Fibroblast of lung (primary cell): ENCODE measurements at places on chromosomes 2 and 18. TPM values are rescaled to one million over a fixed set of nuclear protein-coding genes. Genes with fewer than 3 reads are reported as not detected.

NOL4 gene
- total RNA-seq = not detected in 2 replicates

DSC1 gene
- total RNA-seq = not detected in 2 replicates

GRCh38 chr2:47903781-47904490 is 2.4 kb downstream of the FBXO11 start:
- H3K36me3 ChIP-seq = no peaks in the 10 kb centered on the region
- peak overlapping the region; percentile 93 for H3K27ac ChIP-seq
- H3K4me1 ChIP-seq = peaks cover 3% of the 10 kb centered on the region
- no peak for DNase-seq

GRCh38 chr18:22739061-22739642 is 194.0 kb upstream of the RBBP8 start:
- H3K4me1 ChIP-seq = no peaks in the 10 kb centered on the region
- H3K36me3 ChIP-seq = no peaks in the 10 kb centered on the region
- H3K27ac ChIP-seq = no peak overlapping the region
- no peak overlapping the region for H3K4me3 ChIP-seq

DNA sequence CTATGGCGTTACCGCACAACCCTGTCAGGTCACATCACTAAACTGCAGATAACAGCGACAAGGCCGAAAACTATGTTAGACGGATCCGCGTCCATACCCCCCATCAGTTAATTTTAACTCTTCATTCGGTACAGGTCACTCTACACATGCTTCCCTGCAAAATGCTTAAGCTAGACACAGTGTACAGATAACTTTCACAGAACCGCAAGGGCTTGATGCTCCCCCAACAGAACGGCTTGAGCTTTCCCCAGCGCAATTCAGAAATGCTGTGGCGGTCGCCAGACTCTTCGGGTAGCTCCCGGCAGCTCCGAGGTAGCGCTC is 283 bp upstream of the RBBP8 start:
- H3K27me3 ChIP-seq = no peaks in the 10 kb centered on the region
- peak overlapping the region; percentile 96 for H3K27ac ChIP-seq
- no peaks in the 10 kb centered on the region for H3K36me3 ChIP-seq
- no peak for DNase-seq
- peak overlapping the region; percentile 76 for H3K4me3 ChIP-seq
- no peaks in the 10 kb centered on the region for H3K4me1 ChIP-seq

UGT1A8 gene
- total RNA-seq = not detected in 2 replicates

- no peak overlapping the region for H3K27ac ChIP-seq
- no peaks in the 10 kb centered on the region for H3K27me3 ChIP-seq
- no peaks in the 10 kb centered on the region for H3K36me3 ChIP-seq
- no peaks in the 10 kb centered on the region for H3K4me1 ChIP-seq
- no peak overlapping the region for H3K4me3 ChIP-seq
These were observed 1708.9 kb upstream of the CELF4 start for GRCh38 chr18:39274535-39274934.

- no peak overlapping the region for H3K27ac ChIP-seq
- H3K4me1 ChIP-seq = no peaks in the 10 kb centered on the region
- H3K4me3 ChIP-seq = no peak overlapping the region
- no peaks in the 10 kb centered on the region for H3K36me3 ChIP-seq
- DNase-seq = no peak
These were observed 425.5 kb downstream of the TSN start for GRCh38 chr2:122180972-122181371.

DNA sequence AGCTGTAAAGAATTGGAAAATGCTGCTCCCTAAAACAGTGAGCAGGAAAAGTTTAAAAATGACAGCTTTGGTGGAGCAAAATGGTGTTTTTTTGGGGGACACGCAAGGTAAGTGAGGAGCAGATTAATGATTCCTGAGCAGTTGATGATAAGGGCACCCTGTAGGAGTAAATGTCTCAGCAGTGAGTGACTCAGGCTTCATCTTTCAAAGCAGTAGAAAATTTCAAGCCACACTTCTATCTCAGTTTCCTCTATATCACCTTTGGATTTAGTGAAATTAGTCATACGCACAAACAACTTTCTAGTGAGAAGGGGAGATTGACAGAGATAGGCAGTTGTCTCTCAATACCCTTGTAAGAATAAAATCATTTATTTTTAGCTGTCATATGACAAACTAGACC is 709.0 kb upstream of the FAM98A start:
- no peaks in the 10 kb centered on the region for H3K27me3 ChIP-seq
- no peak overlapping the region for H3K4me3 ChIP-seq
- H3K4me1 ChIP-seq = no peaks in the 10 kb centered on the region
- H3K36me3 ChIP-seq = no peaks in the 10 kb centered on the region
- H3K27ac ChIP-seq = no peak overlapping the region
- DNase-seq = no peak

GRCh38 chr18:13630716-13631268 is 95.6 kb downstream of the FAM210A start:
- no peak overlapping the region for H3K4me3 ChIP-seq
- no peak for DNase-seq
- H3K27ac ChIP-seq = no peak overlapping the region
- no peaks in the 10 kb centered on the region for H3K27me3 ChIP-seq

GRCh38 chr2:150464270-150464669 is 23.2 kb downstream of the RND3 start:
- peaks cover 2% of the 10 kb centered on the region for H3K36me3 ChIP-seq
- no peaks in the 10 kb centered on the region for H3K27me3 ChIP-seq
- DNase-seq = no peak
- H3K27ac ChIP-seq = no peak overlapping the region
- H3K4me3 ChIP-seq = no peak overlapping the region
- H3K4me1 ChIP-seq = peaks cover 13% of the 10 kb centered on the region

DNA sequence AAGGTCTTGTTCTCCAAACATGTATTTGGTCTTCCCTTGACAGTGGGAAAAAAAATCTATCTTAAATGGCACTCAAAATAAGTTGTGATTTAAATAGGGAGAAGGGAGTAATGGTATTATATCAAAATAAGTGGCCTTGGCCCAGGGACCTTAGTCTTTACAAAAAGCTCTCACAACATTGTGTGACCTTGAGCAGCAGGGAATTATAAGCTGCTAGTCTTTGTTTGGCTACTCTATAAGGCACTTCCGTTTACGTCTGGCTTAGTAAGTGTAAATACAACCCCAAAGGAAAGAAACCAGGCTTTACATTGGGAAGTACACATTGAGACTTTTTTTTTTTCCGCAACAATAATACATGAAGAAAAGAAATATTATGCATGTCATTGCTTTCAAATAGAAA is 734.0 kb upstream of the LINC00305 start:
- H3K27me3 ChIP-seq = no peaks in the 10 kb centered on the region
- no peak overlapping the region for H3K4me3 ChIP-seq
- no peaks in the 10 kb centered on the region for H3K36me3 ChIP-seq
- DNase-seq = no peak

SCYGR4 gene
- not detected in 2 replicates for total RNA-seq

DNA sequence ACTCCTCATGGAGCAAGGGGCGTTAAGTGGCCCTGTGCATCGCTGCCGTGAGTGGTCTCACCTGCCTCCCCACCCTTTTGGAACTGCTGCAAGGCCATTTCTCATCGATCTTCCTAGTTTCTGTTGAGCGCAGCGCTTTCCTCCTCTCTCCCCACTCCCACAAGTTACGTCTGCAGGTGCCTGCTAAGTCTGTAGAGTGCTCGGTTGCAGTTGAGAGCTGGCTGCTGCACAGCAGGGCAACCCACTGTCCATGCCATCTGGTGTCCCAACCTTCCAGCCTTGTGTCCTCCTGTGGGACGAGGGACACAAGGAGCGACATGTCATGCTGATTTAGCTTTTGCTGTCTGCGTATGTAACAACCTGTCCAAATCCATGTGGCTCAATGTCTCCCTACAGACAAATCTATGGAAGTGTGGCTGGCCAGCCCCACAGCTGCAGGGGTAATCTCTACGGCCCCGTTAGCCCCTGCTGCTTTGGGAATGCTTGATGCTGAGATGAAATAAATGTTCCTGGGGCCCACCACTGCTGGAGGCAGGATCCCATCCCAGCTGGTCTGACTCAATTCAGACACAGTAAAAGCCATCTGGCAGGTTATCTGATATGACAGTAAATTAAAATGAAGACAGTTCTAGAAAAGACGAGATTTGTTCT is 68.1 kb upstream of the TCF7L1 start:
- no peak overlapping the region for H3K27ac ChIP-seq
- no peaks in the 10 kb centered on the region for H3K4me1 ChIP-seq
- peaks cover 7% of the 10 kb centered on the region for H3K27me3 ChIP-seq
- H3K36me3 ChIP-seq = no peaks in the 10 kb centered on the region

DNA sequence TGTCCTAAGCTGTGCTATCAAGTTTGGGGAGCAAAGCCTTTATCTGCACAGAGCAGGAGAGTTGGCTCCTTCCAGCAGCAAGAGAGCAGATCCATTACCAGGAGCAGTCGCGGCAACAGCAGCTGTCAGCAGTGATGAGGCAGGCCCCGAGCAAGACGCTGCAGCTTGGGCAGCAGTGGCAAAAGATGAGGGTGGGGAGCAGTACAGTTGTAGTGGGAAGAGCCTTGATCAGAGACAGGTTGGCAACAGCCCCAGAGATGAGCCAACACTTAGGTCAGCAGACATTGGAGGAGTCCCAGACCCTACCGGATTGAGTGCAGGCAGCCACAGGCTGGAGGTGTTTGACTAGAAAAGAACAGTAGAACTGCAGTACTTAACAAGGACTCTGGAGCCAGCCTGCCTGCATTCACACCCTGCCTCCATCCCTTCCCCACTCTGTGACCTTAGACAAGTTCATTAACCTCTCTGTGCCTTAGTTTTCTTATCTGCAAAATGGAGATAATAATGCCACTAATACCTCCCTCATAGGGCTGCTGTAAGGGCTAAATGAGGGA is 117.1 kb upstream of the SERTAD2 start:
- H3K4me3 ChIP-seq = no peak overlapping the region
- H3K4me1 ChIP-seq = peaks cover 11% of the 10 kb centered on the region
- H3K27me3 ChIP-seq = no peaks in the 10 kb centered on the region
- no peaks in the 10 kb centered on the region for H3K36me3 ChIP-seq

NT5DC4 gene
- total RNA-seq = not detected in 2 replicates

DNA sequence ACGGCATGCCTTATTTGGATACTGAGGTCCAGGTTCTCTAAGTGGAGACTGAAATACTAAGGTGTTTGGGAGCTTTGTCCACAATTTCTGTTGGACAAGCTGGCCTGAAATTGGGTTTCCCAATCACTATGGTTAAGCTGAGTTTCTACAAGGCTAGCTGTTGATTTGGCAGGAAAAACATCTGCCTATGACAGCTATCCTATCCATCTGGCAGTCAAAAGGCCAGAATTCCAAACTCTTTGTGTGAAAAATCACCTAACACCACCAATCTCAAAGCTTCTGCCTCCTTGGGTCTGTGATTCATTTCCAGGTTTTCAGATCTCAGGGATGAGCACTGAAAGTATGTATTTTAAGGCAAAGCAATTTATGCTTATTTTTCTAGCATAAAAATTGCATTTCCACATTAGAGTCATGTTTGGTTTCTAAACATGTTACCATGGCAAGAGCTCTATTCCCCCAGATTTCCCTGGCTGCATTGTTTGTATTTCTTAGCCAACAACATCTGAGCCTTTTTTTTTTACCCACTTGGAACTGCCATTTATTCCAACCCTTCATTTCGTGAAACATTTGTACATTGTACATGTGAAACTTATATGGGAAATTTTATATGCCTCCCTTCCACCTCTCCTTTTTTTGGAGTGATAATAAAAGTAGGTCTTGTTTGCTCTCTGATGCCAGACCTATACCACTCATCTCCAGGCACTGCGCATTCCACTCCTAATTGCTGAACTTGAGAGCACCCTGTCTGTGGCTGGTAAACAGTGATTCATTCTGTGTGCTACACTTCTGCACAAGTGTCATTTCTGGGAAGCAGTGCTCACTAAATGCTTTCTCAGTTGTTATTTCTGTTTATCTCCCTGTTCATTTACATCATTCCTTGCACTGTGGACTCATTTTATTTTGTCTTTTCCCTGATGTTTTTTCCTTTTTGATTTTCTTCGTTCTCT is 15.9 kb upstream of the CCDC85A start:
- H3K27ac ChIP-seq = no peak overlapping the region
- no peaks in the 10 kb centered on the region for H3K36me3 ChIP-seq
- DNase-seq = no peak
- H3K27me3 ChIP-seq = no peaks in the 10 kb centered on the region

- peak overlapping the region; percentile 61 for H3K27ac ChIP-seq
- H3K36me3 ChIP-seq = no peaks in the 10 kb centered on the region
- peak; percentile 68 for DNase-seq
- peaks cover 3% of the 10 kb centered on the region for H3K27me3 ChIP-seq
These were observed 26.6 kb upstream of the SLC14A2 start for GRCh38 chr18:45588376-45589355.

DNA sequence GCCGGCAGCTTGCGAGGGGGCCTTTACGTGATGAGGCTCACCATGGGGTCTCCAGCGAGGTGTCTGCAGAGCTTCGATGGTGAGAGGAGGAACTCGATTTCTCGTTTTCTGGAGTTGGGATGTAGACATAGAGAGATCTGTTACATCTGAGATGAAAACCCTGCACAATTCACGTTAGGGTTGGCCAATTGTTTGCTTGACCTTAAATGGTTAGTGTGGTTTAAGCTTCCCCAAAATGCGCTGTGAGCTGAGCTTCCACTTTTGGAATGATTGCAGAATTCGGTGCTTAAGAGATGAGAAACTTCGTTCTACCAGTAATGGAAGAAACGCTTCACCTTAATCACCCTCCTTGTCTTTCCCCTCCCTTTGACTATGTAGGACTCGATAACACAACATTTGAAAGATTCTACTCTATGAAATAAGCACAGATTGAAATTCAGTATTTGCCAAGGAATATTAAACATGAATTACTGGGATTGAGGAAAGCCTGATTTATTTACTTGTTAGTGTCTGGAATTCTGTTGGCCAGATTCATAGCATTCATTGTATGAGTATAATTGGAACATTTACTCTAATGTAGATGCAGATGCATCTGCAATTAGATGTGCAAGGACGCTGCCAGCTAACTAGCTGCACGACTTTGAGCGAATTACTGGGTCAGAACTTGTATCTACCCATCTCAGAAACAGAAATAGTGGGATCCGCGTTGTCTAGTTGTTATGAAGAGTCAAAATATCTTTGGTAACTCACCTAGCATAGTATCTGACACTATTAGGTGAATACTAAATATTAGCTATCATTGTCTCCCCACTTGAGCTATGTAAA is 1.6 kb upstream of the KLF7 start:
- peak overlapping the region; percentile 99 for H3K27ac ChIP-seq
- H3K4me1 ChIP-seq = peaks cover 2% of the 10 kb centered on the region
- peak overlapping the region; percentile 53 for H3K4me3 ChIP-seq
- DNase-seq = peak; percentile 86
- no peaks in the 10 kb centered on the region for H3K36me3 ChIP-seq

- no peaks in the 10 kb centered on the region for H3K36me3 ChIP-seq
- H3K4me3 ChIP-seq = no peak overlapping the region
- H3K27ac ChIP-seq = peak overlapping the region; percentile 71
- peaks cover 30% of the 10 kb centered on the region for H3K4me1 ChIP-seq
These were observed 13.1 kb downstream of the CFLAR start for GRCh38 chr2:201128933-201129505.

- peak; percentile 57 for DNase-seq
- H3K36me3 ChIP-seq = no peaks in the 10 kb centered on the region
- H3K27ac ChIP-seq = no peak overlapping the region
- H3K27me3 ChIP-seq = no peaks in the 10 kb centered on the region
- H3K4me1 ChIP-seq = peaks cover 5% of the 10 kb centered on the region
- H3K4me3 ChIP-seq = no peak overlapping the region
These were observed 306.5 kb upstream of the TNP1 start for GRCh38 chr2:217166241-217166850.

CYRIA gene
- 7.4 and 10.2 TPM in 2 replicates for total RNA-seq

- no peaks in the 10 kb centered on the region for H3K27me3 ChIP-seq
- peak; percentile 22 for DNase-seq
- H3K27ac ChIP-seq = no peak overlapping the region
- H3K36me3 ChIP-seq = no peaks in the 10 kb centered on the region
These were observed 68.5 kb upstream of the ITGA6 start for GRCh38 chr2:172358691-172359556.

GRCh38 chr2:144507441-144508171 is 12.3 kb downstream of the ZEB2 start:
- no peak for DNase-seq
- no peaks in the 10 kb centered on the region for H3K36me3 ChIP-seq
- H3K27me3 ChIP-seq = no peaks in the 10 kb centered on the region
- H3K4me3 ChIP-seq = peak overlapping the region; percentile 40

MITD1 gene
- 27.1 and 28.8 TPM in 2 replicates for total RNA-seq
